ENCODE measurements at places on chromosomes 16 and 17.

- DNase-seq, result no peak
Observed at GRCh38 chr17:81130385-81131361, 34.6 kb upstream of the PVALEF start.

GRCh38 chr16:10895053-10895946 is 18.3 kb downstream of the CIITA start:
- DNase-seq, result no peak

GRCh38 chr17:39935909-39936308 is 8.4 kb downstream of the LRRC3C start:
- DNase-seq, result no peak

- DNase-seq, result no peak
Observed at GRCh38 chr17:59432657-59433056, 101.2 kb downstream of the YPEL2 start.

DNA sequence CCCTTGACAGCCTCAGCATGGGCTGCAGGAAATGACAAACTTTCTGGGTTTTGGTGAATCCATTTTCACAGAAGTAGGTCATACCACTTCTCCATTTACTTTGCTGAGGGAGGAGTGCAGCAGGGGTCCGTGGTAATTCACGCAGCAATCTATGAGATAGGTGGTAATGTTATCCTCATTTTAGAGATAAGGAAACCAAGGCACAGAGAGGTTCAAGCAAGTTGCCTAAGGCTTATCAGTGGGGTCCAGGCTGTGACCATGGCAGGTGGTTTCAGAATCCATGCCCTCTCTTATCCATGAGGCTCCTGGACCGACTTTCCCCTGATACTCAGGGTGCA is 12.6 kb downstream of the TBX4 start:
- no peak for DNase-seq

DNA sequence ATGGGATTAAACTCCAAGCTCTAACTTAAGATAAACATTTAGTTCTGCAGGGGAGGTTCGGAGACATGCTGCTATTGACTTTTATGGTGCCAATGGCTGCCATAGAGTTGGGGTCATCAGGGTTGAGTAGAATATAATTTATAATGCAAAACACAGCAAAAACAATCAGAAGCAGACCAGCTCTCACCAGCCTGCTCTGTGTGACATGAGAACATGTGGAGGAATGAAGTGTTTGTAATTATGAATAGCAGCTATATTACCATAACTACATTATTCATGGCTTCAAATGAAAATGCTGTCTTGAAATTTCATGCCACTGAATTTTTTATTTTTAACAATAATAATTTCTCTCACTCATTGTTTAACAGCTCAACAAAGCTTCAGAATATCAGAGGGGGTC is 645.6 kb upstream of the CDH8 start:
- no peak for DNase-seq
